ENCODE measurements at places on chromosomes 1 and 21.

DNA sequence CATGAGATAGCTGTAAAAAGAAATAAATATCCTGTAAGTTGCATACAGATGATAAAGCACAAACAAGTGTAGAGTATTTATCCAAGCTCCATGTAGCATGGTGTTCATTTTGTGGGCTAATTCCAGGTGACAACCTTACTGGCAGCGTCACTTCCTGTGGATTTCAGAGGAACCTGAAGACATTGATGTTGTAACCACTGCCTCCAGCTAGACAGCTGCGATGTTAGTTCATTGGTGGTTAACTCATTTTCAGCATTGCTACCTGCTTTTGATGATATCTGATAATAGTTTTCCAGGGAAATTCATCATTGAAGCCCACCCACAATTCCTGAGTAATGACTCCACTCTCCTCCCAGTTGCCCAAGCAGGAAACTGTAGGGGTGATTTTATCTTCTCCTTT lies 3.0 kb downstream of the HSD3B1 start:
- no peak for DNase-seq

DNA sequence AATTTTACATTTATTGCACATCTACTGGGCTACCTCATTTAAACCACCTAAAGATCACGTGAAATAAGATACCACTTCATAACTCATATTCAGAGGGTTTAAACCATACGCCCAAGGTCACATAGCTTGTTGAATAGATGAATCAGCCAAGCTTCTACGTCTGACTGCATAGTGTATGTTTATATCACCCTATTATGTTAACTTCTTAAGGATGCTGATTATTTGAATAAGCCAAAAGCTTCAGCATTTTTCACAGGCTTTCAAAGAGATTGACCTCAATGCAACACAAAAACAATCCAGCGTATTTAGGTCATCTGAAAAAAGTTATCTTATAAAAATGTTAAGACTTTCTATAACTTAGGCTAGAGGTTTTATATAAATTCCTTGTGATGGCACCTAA lies 373.8 kb downstream of the TGFB2 start:
- no peak for DNase-seq

- DNase-seq = no peak
Observed at GRCh38 chr1:7760245-7760644, 10.9 kb upstream of the VAMP3 start.

GRCh38 chr1:234755449-234755863 lies 145.5 kb upstream of the IRF2BP2 start:
- DNase-seq = peak; percentile 89

GRCh38 chr21:42534421-42535378 lies 21.0 kb downstream of the SLC37A1 start:
- DNase-seq = no peak

DNA sequence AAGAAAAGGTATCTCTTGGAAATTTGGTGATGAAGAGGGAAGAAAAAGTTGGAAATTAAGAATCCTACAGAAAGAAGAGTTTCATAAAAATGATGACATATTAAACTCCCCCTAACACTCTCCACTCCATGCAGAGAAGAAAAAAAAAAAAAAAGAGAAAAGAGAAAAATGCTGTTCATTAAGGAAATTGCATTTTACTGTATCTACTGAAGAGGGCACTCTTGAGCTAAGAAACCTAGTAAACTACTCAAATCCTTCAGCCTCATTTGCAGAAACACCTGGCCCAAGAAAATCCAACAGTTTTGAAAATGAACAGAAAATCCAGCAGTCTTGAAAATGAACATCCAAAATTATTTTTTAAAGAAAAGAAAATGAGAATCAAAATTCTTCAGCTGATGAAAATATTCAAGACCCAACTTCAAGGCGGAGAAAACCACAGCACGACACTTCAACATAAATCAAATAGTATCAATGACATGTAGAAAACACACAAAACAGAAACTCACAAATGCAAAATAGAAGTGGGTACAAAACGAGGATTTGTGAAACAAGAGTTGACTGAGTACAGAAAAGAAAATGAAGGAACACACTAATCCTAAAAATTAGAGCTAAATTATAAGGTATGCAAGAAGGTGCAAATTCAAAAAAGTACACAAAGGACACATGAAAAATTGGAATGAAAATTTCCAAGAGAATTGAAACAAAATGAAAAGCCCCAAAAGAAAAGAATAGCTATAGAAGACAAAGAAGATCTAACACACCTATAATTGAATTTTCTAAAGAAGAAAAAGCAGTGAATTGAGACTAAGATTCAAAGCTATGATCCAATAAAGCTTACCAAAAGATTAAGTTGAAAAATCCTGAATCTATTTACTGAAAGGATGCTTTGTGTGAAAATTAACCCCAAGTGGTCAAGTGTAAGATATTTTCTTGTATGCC lies 73.2 kb upstream of the DNAJC6 start:
- DNase-seq = no peak

DNA sequence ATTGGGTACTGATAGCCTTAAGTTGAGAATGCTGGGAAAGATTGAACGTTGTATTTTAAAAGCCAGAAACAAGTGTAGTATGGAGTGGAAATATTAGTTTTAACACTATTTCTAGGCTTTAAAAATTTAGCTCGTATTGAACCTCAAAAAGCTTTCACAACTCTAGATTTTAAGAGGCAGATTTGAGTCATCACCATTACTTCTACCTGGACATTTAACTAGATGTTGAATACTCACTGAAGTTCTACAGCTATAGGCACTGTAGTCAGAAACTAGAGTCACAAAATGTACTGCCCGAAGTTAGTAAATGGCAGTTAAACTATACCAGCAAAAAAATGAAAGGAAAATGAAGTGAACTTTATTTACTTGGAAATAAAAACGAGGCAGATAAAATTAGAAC lies 96.5 kb downstream of the NEK7 start:
- DNase-seq = no peak

DNA sequence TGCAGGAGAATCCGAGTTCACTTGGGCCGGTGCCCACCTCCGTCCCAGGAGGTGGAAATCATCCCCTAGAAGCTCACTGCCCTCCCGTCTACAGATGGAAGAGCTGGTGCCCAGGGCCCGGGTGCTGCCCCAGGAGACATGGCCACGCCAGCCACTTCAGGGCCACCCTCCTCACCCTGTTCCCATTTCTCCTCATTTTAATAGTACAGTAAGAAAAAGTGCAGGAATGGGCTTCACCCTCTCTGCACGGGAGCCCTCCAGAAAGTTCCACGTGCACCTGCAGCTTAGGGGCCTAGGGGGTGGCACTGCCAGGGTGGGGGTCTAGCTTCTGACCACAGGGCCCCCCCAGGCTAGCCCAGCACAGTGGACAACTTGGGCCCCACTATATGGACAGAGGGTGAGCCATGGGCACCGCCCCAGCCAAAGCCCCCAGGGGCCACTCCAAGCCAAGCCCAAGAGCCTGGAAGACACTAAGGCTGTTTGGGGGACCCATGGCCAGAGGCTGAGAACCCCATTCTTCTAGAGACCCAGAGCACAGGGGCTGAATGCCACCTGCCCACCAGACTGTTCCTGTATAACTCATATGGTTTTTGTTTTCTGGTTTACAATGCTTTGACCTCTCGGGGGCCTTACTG lies 3.4 kb upstream of the FTCD start:
- no peak for DNase-seq

- no peak for DNase-seq
Observed at GRCh38 chr1:206895837-206896242, 1.4 kb upstream of the IL24 start.

- DNase-seq = no peak
Observed at GRCh38 chr1:247905181-247905580, 9.8 kb downstream of the OR2W3 start.

GRCh38 chr1:95118067-95118499 lies 928 bp downstream of the TLCD4 start:
- DNase-seq = no peak

GRCh38 chr1:43557744-43558245 lies 27.1 kb downstream of the PTPRF start:
- DNase-seq = peak; percentile 69

GRCh38 chr1:24771574-24771973 lies 26.3 kb downstream of the CLIC4 start:
- no peak for DNase-seq

All from mucosa of gallbladder (tissue), 1 donor.